ENCODE measurements at places on chromosomes 3 and 15. TPM values are rescaled to one million over a fixed set of nuclear protein-coding genes. Genes with fewer than 3 reads are reported as not detected.

DNA sequence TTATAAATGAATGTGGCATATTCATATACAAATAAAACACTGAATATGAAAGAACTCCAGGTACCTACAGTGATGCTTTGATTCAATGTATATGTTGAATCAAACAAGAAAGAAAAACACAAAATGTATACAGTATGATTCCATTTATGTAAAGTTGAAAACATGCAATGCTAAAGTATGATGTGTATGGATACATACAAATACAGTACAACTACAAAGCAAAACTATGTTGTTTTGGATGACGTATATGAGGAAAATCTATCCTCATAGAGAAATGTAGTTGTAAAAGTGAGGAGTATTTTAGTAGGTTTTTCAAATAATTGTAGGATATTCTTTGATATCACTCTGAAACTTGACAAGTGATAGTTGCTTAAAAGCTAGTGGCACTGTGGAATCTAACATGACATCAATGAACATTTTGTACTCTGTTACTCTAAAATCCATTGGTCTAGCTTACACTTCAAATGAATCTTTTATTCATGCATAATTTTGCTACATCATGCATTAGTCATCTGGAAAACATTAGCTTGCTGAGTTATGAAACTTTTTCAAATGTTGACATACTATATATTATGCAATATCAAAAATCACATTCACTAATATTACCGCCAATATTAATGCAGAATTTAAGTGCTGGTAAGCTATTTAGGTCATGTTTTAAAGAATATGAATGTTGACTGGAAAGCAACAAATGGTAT lies 278.1 kb upstream of the CHRNA7 start:
- H3K4me1 ChIP-seq: no peaks in the 10 kb centered on the region
- no peak overlapping the region for H3K27ac ChIP-seq

DNA sequence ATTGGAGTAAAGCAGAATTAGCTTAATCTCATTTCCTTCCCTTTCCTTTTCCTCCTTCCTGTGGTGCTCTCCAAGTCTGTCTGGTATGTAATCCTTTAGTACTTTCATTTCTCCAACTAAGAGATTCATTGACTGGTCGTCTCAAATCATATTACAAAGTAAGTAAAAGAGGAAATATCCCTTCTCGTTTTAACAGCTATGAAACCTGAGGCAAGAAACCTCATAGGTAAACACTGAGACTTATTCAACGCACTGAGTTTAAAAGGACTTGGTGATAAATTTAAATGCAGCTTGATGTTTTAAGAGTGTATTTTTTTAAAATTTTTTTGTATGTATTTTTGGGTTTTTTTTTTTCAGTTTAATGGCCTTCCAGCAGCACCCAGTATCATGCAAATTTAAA lies 117.2 kb upstream of the LRRC3B start:
- H3K4me3 ChIP-seq: no peak overlapping the region
- H3K27ac ChIP-seq: no peak overlapping the region
- no peak for DNase-seq
- no peaks in the 10 kb centered on the region for H3K4me1 ChIP-seq
- H3K36me3 ChIP-seq: no peaks in the 10 kb centered on the region

DNA sequence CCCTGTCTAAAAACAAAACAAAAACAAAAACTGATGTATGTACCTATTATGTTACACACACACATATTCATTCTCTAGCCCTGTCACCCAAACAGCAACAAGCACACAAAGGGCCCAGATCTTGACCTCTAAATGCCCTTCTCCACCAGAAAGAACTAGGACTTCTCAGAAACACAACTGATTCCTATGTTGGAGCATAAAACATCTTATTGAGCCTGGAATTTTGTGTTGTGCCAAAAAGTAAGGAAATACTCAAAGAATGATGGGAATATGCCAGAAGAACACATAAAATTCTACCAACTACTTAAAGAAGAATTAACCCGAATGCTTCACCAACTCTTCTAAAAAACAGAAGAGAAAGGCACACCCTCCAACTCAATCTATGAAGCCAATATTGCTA lies 66.7 kb upstream of the OCA2 start:
- no peaks in the 10 kb centered on the region for H3K4me1 ChIP-seq
- H3K36me3 ChIP-seq: peaks cover 41% of the 10 kb centered on the region
- no peak overlapping the region for H3K27ac ChIP-seq
- no peak overlapping the region for H3K4me3 ChIP-seq
- no peak for DNase-seq
- no peaks in the 10 kb centered on the region for H3K27me3 ChIP-seq

DNA sequence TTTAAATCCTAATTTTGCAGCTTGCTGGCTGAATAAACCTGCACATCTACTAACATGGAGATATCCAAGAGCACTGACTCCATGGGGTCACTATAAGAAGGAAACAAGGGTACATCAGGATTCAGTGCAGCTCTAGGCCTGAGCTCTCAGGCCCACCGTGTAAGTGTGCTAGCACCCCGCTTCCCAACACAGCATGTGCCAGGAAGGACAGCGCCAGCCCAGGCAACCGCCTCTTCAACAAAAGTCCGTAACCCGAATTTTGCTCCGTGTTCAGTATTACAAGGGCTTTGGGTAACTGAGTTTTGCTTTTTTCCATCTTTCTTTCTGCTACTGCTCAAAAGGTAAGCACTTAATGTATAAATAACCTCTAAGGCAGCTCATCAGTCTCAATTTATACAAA lies 89.8 kb downstream of the LRIG1 start:
- H3K27ac ChIP-seq: no peak overlapping the region
- H3K27me3 ChIP-seq: no peaks in the 10 kb centered on the region
- no peaks in the 10 kb centered on the region for H3K36me3 ChIP-seq
- no peak for DNase-seq
- H3K4me3 ChIP-seq: no peak overlapping the region

DNA sequence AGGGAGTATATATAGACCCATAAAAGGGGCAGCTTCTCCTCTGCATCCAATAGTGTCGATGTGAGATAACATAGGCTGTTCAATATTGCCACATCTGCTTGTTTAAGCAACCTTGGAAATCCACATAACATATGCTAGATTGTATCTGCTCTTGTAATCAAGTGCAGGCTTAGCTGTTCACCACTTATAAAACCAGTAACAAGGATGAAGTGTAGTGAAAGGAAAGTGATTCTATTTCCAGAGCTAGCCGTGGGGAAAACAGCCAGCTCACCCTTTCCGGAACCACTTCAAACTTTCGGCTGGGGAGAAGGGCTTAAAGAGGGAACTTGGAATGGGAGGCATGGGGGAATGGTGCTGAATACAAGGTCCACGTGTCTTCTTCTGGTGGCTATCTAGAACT lies 204.0 kb downstream of the TAFA4 start:
- no peak overlapping the region for H3K4me3 ChIP-seq
- no peaks in the 10 kb centered on the region for H3K27me3 ChIP-seq
- no peak overlapping the region for H3K27ac ChIP-seq

- H3K4me3 ChIP-seq: no peak overlapping the region
- H3K4me1 ChIP-seq: peaks cover 64% of the 10 kb centered on the region
- H3K27me3 ChIP-seq: no peaks in the 10 kb centered on the region
- peak overlapping the region; percentile 75 for H3K27ac ChIP-seq
- no peaks in the 10 kb centered on the region for H3K36me3 ChIP-seq
- peak; percentile 35 for DNase-seq
These were observed 145.9 kb downstream of the APBA2 start for GRCh38 chr15:29031502-29032228.

GRCh38 chr3:158220575-158220974 lies 110.7 kb downstream of the RSRC1 start:
- H3K27me3 ChIP-seq: no peaks in the 10 kb centered on the region
- no peak overlapping the region for H3K4me3 ChIP-seq
- H3K36me3 ChIP-seq: peaks cover 2% of the 10 kb centered on the region
- no peak for DNase-seq
- no peak overlapping the region for H3K27ac ChIP-seq
- H3K4me1 ChIP-seq: no peaks in the 10 kb centered on the region

The SPESP1 gene
- not detected for total RNA-seq

The CASR gene
- 0.10 TPM for total RNA-seq

The GNB5 gene
- 23.0 TPM for total RNA-seq
